8988T (cell line): ENCODE measurements at places on chromosomes 5 and 9.

GRCh38 chr5:150329881-150330876, 27.3 kb upstream of the TCOF1 start:
- DNase-seq = no peak

DNA sequence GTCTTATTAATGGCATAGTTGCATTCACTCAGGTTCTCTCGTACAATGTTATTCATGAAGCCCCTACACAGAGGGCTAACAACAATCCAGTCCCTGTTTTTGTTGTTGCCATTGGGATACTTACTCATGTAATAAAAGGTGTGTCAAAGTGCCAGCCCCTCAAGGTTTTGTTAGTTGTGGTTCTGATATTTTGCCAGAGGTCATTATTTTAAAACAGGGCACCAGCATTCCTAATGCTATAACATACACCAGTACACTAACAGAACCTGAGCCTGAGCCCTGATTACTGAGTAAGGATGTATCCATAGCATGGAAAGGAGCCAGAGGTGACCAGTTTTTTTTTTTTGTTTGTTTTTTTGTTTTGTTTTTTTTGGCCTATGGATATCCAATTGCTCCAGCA, 50.2 kb downstream of the SMC2 start:
- no peak for DNase-seq

GRCh38 chr5:54621048-54621447, 103.5 kb downstream of the SNX18 start:
- DNase-seq = no peak

DNA sequence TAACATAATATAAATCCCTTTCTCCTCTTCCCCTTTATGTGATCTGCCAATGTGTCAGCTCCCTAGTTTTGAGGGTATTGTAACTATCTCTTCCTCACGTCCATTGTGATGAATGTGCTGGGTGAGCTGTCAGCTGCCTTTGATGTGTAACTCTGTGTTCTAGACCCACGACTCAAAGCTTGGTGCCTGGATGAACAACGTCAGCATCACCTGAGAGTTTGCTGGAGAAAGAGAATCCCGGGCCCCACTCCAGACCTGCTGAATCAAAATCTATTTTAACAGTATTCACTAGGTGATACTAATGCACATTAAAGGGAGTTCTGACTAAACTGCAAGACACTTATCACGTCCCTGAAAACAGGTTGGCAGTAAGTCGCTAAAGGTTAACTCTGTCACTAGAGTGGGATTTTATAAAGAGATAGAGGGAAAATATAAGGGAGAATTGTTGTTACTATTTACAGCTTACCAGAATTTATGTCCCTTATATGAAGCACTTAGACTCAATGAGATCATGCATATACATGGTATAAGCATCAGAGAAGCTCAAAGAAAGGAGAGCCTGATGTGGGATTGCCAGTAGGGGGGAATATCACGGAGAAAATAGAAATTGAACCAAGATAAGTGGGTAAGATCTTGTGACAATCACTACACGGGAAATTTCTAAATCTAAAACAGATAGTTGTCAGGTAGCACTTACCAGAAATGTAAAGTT, 423.8 kb upstream of the SLC30A5 start:
- no peak for DNase-seq

GRCh38 chr5:148984345-148984744, 78.5 kb downstream of the SH3TC2 start:
- DNase-seq = no peak

GRCh38 chr5:97183100-97183929, at the start of gene RIOK2:
Gene RIOK2 (minus strand): TSS chr5:97183247. CDS start chr5:97183191, 56 bp downstream.
- DNase-seq = peak; percentile 30

GRCh38 chr9:101400120-101400519, 1.5 kb downstream of the ZNF189 start:
- DNase-seq = no peak

- peak; percentile 54 for DNase-seq
These were observed 37.9 kb upstream of the TTC1 start for GRCh38 chr5:159971038-159971437.

DNA sequence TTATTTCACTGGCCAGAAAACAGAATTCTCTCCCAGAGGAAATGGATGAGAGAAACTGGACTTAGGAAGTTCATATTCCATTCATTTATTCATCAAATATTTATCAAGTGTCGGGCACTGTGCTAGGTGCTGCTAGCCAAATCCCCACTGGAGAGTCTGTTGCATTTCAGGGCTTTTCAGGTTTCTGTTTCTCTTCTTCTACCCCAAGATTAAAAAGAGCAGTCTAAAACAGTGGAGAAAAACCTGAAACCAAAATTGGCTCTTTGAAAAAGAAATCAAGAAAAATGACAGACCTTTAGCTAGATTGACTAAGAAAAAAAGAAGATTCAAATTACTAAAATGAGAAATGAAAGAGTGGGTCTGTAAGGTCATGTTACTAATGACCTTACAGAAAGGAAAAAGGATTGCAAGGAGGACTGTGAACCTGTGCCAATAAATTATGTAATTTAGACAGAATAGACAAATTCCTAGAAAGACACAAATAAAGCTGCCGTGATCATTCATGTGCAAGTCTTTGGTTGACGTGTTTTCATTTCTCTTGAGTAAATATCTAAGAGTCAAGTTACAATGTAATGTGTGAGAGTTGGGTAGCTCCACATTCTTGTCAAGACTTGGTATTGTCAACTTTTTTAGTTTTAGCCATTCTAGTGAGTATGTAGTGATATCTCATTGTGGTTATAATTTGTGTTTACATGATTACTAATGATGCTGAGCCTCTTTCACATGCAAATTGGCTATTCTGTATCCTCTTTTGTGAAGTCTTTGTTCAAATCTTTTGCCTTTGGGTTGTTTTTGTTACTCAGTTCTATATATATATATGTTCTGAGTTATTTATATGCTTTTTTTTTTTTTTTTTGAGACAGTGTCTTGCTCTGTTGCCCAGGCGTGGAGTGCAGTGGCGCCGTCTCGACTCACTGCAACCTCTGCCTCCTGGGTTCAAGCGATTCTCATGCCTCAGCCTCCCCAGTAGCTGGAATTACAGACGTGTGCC, 23.7 kb downstream of the SNX30 start:
- no peak for DNase-seq

- no peak for DNase-seq
These were observed 9.7 kb downstream of the NOTCH1 start for GRCh38 chr9:136536051-136536720.
